ENCODE measurements at places on chromosomes 6 and 20. TPM values are rescaled to one million over a fixed set of nuclear protein-coding genes. Genes with fewer than 3 reads are reported as not detected.

GRCh38 chr20:7454047-7454446 lies 486.2 kb downstream of the HAO1 start:
- no peak overlapping the region for H3K4me3 ChIP-seq
- no peak overlapping the region for H3K27ac ChIP-seq
- no peaks in the 10 kb centered on the region for H3K4me1 ChIP-seq
- no peaks in the 10 kb centered on the region for H3K36me3 ChIP-seq

DNA sequence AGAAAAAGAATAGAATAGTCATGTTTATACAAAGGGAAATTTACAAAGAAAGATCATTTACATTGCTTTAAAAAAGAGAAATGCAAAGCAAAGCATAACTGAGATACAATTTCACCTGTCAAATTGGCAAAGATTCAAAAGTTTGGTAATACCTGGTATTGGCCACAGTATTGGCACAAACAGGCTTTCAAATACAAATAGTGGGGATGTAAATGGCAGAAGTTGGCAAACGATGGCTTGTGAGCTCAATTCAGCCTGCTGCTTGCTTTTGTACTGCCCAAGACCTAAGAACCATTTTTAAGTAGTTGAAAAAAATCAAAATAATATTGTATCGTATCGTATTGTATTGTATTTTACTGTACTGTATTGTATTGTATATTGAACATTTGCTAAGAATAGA lies 194.5 kb upstream of the JAG1 start:
- H3K36me3 ChIP-seq = no peaks in the 10 kb centered on the region
- H3K4me1 ChIP-seq = peaks cover 12% of the 10 kb centered on the region
- no peak overlapping the region for H3K4me3 ChIP-seq
- H3K27me3 ChIP-seq = peaks cover 4% of the 10 kb centered on the region
- DNase-seq = no peak
- no peak overlapping the region for H3K27ac ChIP-seq

- H3K27me3 ChIP-seq = peaks cover 49% of the 10 kb centered on the region
- DNase-seq = no peak
- H3K4me1 ChIP-seq = no peaks in the 10 kb centered on the region
- H3K4me3 ChIP-seq = no peak overlapping the region
Measured at GRCh38 chr20:9508240-9508661, 6.1 kb upstream of the LAMP5 start.

DNA sequence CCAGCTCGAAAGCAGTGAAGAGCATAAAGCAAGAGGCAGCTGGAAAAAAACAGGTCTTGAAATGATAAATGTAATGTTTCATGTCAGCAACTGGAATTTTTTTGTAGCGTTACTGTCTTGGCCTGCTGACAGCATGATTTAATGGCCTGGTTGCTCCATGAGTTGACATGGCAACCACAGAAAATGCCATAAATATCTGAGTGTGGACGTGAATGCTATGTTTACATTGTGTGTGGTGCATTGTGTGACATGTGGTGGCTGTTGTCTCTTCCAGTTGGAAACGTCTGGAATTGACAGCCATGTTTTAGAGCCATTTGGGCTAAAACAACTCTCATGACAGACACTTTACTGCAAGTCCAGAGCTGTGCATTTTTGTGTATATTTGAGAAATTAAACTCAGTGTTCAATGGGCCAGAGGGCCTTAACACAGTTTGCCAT lies 170.0 kb downstream of the FOXA2 start:
- peaks cover 12% of the 10 kb centered on the region for H3K36me3 ChIP-seq
- H3K27me3 ChIP-seq = peaks cover 1% of the 10 kb centered on the region
- no peak overlapping the region for H3K4me3 ChIP-seq

DNA sequence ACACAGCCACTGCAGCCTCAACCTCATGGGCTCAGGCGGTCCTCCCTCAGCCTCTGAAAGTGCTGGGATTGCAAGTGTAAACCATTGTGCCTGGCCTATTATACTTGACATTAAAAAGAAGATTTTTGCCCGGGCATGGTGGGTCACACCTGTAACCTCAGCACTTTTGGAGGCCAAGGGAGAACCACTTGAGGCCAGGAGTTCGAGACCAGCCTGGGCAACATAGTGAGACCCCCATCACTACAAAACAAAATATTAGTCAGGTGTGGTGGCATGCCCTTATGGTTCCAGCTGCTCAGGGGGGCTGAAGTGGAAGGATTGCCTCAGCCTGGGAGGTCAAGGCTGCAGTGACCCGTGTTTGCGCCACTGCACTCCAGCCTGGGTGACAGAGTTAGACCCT lies 42.4 kb downstream of the FAM217A start:
- H3K4me1 ChIP-seq = peaks cover 23% of the 10 kb centered on the region
- no peak overlapping the region for H3K27ac ChIP-seq
- H3K4me3 ChIP-seq = no peak overlapping the region
- peaks cover 52% of the 10 kb centered on the region for H3K36me3 ChIP-seq
- DNase-seq = no peak

DNA sequence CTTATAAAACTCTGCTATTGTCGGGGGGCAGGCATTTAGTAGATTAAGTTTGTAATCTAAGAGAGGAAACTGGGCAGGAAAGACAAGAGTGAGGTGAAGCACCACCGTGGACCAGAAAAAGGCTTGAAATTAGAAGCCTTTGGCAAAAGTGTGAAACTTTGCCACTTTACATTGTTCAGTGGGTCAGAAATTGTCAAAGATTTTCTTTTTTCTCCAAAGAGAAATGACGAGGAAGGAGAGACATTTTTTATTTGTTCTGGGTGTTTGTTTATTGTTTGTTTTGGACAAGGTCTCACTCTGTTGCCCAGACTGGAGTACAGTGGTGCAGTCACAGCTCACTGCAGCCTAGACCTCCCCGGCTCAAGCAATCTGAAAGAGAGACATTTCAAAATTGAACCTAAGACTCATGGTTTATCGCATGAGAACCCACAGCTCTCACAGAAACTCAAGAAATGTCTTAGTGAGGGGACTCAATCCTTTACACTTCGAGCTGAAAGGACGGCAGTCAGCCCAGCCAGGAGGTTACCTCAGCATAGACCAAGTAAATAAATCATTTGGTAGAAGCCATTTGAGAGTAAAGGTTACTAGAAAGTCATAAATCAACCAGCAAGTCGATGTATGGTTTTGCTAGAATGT lies 262.8 kb upstream of the TAB2 start:
- peaks cover 33% of the 10 kb centered on the region for H3K4me1 ChIP-seq
- H3K4me3 ChIP-seq = no peak overlapping the region
- H3K27me3 ChIP-seq = no peaks in the 10 kb centered on the region
- H3K27ac ChIP-seq = no peak overlapping the region
- H3K36me3 ChIP-seq = peaks cover 4% of the 10 kb centered on the region

DNA sequence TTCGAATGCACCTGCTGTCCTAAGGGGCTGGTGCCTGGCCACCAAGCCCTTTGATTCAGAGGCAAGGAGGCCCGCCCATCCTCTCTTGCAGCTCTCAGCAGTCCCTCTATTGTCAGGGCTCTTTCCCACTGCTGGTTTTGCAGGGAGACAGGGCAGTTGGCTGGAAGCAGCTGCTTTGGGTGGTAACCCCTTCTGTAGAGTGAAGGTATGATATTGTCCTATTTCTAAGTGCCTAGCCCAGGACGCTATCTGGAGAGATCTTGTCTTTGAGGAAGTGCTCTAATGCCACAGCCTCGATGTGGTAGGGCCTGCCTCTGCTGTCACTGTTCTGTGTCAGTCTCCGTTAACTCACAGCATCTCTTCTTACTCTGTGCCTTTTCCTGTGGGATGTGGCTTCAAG lies 5.6 kb downstream of the PLCG1 start:
- H3K27me3 ChIP-seq = peaks cover 6% of the 10 kb centered on the region
- H3K4me3 ChIP-seq = no peak overlapping the region
- H3K36me3 ChIP-seq = no peaks in the 10 kb centered on the region
- no peak overlapping the region for H3K27ac ChIP-seq
- H3K4me1 ChIP-seq = peaks cover 60% of the 10 kb centered on the region

GRCh38 chr6:53547811-53548496 lies 3.1 kb upstream of the GCLC start:
- peak; percentile 95 for DNase-seq
- peak overlapping the region; percentile 91 for H3K4me3 ChIP-seq
- H3K27ac ChIP-seq = peak overlapping the region; percentile 87
- no peaks in the 10 kb centered on the region for H3K36me3 ChIP-seq

GRCh38 chr6:157430834-157431233 lies 49.8 kb downstream of the ZDHHC14 start:
- no peak overlapping the region for H3K27ac ChIP-seq
- H3K4me1 ChIP-seq = peaks cover 32% of the 10 kb centered on the region
- H3K4me3 ChIP-seq = no peak overlapping the region
- no peaks in the 10 kb centered on the region for H3K36me3 ChIP-seq
- DNase-seq = no peak

- peaks cover 1% of the 10 kb centered on the region for H3K27me3 ChIP-seq
- DNase-seq = no peak
- H3K27ac ChIP-seq = peak overlapping the region; percentile 68
- H3K36me3 ChIP-seq = peaks cover 30% of the 10 kb centered on the region
Measured at GRCh38 chr6:42443312-42444060, 8.2 kb downstream of the TRERF1 start.

DNA sequence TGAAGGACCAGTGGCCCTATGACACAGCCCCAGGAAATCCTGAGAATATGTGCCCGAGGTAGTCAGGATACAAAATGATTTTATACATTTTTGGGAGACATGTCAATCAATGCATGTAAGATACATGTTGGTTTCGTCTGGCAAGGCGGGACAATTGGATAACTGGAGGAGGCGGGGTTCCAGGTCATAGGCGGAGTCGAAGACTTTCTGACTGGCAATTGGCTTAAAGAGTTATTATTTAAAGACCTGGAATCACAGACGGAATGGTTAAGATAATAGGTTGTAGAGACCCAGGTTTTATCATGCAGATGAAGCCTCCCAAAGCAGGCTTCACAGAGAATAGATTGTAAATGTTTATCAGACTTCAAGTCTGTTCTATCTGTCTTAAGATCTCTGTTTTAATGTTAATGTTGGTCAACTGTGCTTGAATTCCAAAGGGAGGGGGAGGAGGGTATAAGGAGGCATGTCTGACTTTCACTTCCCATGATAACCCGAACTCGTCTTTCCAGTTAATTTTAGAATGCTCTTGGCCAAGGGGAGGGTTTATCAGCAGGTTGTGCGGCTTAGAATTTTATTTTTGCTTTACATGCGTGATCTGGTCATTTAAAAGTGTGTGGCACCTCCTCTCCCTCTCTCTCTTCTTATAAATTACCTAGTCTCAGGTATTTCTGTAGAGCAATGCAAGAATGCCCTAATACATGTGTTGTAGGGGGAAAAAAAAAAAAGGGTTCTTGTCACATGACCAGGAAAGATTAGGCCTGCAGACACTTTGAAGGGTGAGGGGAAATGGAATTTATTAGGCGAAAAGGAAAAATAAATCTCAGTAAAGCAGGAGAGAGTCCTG lies 230.7 kb downstream of the NFATC2 start:
- H3K4me1 ChIP-seq = peaks cover 18% of the 10 kb centered on the region
- DNase-seq = no peak

DNA sequence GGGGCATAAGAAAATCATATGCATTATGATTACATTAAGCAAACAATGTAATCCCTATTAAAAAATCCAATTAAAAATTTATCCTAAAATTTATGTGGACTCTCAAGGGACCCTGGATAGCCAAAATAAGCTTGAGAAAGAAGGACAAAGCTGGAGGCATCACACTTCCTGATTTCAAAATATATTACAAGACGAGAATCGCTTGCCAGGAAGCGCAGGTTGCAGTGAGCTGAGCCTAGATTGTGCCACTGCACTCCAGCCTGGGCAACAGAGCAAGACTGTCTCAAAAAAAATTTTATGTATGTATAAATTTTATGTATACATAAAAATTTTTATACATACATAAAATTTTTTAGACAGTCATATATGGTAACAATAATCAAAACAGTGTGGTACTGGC lies 48.5 kb upstream of the GCNT2 start:
- H3K4me1 ChIP-seq = peaks cover 14% of the 10 kb centered on the region
- H3K27ac ChIP-seq = no peak overlapping the region
- peaks cover 20% of the 10 kb centered on the region for H3K27me3 ChIP-seq

- H3K4me3 ChIP-seq = no peak overlapping the region
- no peak for DNase-seq
- H3K27me3 ChIP-seq = peaks cover 2% of the 10 kb centered on the region
- H3K4me1 ChIP-seq = no peaks in the 10 kb centered on the region
- no peak overlapping the region for H3K27ac ChIP-seq
Measured at GRCh38 chr6:137150072-137150471, 23.4 kb downstream of the IL22RA2 start.

DNA sequence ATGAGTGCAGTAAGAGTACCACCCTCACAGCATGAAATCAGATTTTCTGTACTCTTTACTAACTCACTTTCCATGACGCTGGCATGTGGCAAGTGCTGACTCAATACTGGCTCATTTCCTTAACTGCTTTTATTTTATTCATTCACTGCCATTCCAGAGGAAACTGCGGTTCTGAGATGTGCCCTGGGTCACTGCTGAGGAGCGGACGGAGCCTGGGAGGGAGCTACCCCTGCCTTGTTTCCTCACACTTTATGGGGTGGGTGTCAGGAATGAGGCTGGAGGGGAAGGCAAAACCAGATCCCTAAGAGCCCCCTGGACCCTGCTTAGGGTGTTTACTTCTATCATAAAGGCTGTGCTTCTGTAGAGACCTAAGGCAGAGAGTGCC lies 14.4 kb downstream of the NT5E start:
- H3K27ac ChIP-seq = peak overlapping the region; percentile 98
- peaks cover 39% of the 10 kb centered on the region for H3K36me3 ChIP-seq
- H3K27me3 ChIP-seq = peaks cover 4% of the 10 kb centered on the region
- peak; percentile 96 for DNase-seq

The OLIG3 gene
- not detected for total RNA-seq

The SAMD5 gene
- not detected for total RNA-seq

The ZBP1 gene
- total RNA-seq = not detected

The ALDH8A1 gene
- total RNA-seq = not detected

The SLC22A7 gene
- not detected for total RNA-seq

The CLPSL1 gene
- not detected for total RNA-seq

The GRM4 gene
- not detected for total RNA-seq

The PLAGL1 gene
- total RNA-seq = 26.4 TPM

The WFDC2 gene
- total RNA-seq = not detected

The SERPINB6 gene
- 124 TPM for total RNA-seq

The LRRC1 gene
- 11.9 TPM for total RNA-seq
